ENCODE measurements at places on chromosomes 3 and 15.

GRCh38 chr15:98292442-98293240 lies 332.1 kb downstream of the ARRDC4 start:
- DNase-seq: no peak

DNA sequence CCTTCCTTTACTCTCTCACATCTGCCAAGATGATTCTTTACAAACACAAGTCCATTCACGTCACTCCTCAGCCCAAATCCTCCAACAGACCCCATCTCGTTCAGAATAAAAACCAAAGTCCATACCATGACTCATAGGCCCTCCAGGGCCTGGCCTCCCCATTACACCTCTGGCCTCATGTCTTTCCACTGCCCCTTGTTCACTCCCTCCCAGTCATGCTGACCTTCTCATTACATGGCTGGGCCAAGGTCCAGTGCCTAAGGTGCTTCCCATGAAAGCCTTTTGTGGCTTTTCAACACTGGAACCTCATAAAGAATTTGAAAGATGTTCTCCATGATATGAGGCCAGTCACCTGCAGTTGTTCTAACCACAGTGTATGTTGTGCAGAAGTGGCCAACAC lies 44.5 kb downstream of the NEK10 start:
- DNase-seq: peak; percentile 18

DNA sequence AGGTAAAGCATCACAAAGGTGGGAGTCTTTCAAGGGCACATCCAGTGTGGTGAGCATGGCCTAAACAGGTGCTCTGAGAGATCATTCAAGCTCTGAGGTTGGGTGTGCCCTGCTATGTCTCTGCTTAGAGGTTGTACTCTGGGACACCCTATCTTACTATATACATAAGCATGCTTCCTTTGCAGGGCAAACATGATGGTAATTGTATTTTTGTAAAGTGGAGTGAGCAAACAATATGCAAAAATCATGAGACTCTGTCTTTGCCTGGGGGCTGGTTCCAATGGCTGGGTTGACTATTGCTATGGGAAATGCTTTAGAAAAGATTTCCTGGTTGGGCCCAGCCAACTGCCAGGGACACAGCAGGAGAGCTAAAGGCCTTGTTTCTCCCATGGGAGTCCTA lies 315.1 kb upstream of the TLE3 start:
- DNase-seq: peak; percentile 83

- peak; percentile 79 for DNase-seq
Measured at GRCh38 chr3:188788621-188789081, 383.1 kb upstream of the TPRG1 start.

- DNase-seq: no peak
Measured at GRCh38 chr15:46389739-46390138, 754.9 kb downstream of the SQOR start.

DNA sequence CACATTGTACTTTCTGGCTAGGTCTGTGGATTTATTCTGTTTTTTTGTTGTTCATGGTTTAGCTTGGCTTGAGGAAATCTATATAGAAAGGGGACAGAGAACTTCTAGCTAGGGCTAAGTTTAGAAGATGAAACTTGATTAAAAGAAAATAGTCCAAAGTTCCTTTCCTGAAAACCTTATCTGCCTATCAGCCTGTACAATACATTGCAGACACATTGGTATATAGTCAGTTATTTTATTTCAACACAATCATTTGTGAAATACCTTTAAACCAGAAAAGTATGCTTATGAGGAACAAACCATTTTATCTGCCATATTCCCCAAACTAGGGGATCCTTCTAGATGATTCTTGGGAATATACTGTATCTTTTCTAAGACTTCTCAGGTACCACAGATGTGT lies 147.3 kb upstream of the CGNL1 start:
- DNase-seq: no peak

DNA sequence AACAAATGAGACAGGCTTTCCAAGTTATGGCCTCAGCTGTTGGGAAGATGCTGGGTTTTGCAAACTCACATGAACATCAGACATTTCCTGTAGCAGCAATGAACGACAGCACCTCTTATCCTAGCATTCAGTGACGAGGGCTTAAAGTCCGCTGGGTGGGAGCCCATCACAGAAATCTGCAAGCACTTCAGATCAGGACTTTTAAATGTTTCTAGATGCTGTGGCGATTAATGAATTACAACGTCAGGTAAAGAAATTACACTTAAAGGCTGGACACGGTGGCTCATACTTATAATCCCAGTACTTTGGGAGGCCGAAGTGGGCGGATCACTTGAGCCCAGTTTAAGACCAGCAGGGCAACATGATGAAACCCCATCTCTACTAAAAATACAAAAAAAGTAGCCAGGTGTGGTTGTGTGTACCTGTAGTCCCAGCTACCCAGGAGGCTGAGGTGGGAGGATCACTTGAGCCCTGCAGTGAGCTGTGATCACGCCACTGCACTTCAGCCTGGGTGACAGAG lies 3.9 kb downstream of the AEN start:
- no peak for DNase-seq

DNA sequence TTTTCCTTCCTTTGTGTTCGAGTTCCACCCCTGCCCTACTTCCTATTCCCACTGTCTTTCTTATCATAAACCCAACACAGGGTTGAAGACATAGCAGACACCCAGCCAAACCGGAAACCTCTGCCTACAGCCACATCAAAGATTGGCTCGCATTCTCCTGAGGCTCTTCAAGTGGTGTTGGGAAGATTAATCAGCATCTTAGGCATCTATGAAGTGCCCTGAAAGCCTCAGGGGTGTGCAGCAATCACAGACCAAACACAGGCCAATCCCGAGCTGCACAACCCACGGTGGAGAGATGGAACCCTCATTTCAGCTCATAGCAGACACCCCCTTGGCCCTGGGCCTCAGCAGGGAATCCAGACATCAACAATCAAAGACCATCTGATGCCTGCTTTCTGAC lies 255.9 kb downstream of the XXYLT1 start:
- DNase-seq: no peak

DNA sequence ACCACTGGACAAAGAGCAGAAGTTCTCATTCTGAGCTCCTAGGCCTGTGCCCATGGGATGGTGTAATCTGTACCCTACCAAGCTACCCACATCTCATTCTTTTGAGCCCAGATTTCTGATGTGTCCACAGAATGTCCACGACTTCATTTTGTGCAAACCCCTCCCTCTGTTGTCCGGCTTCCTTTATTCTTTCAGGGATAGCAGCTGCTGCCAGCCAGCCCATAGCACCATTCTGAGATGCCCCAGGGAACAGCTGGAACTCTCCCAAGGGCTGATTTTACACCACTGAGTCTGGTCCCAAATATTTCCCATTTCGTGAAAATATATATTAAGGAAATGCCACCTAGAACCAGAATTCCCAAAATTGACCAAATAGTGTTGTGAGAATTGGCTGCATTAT lies 236.6 kb downstream of the SATB1 start:
- no peak for DNase-seq

Data from renal cortical epithelial cell (primary cell).